ENCODE measurements at places on chromosomes 1 and 21. TPM values are rescaled to one million over a fixed set of nuclear protein-coding genes. Genes with fewer than 3 reads are reported as not detected.

The CD2 gene
- polyA plus RNA-seq, result not detected

The FCER1A gene
- polyA plus RNA-seq, result not detected

The SPSB1 gene
- 1.4 TPM for polyA plus RNA-seq

The SYNJ1 gene
- polyA plus RNA-seq, result 24.1 TPM

The ZNF683 gene
- polyA plus RNA-seq, result not detected

The GABPB2 gene
- 4.1 TPM for polyA plus RNA-seq

The NEK2 gene
- polyA plus RNA-seq, result 0.98 TPM

The LCE2B gene
- polyA plus RNA-seq, result not detected

The SNRPE gene
- polyA plus RNA-seq, result 373 TPM

The OR2L2 gene
- 0.14 TPM for polyA plus RNA-seq

The AIDA gene
- 13.9 TPM for polyA plus RNA-seq

The NMNAT1 gene
- 4.9 TPM for polyA plus RNA-seq

The FCGR3A gene
- polyA plus RNA-seq, result not detected

The PTP4A2 gene
- 177 TPM for polyA plus RNA-seq

The ACADM gene
- 230 TPM for polyA plus RNA-seq

The FBLIM1 gene
- 25.4 TPM for polyA plus RNA-seq

The SPATC1L gene
- 20.6 TPM for polyA plus RNA-seq

The CR1 gene
- not detected for polyA plus RNA-seq

The FOXD2 gene
- 0.06 TPM for polyA plus RNA-seq

The HES2 gene
- polyA plus RNA-seq, result not detected

The TRAPPC3 gene
- 278 TPM for polyA plus RNA-seq

The KRTAP7-1 gene
- polyA plus RNA-seq, result not detected

All from neural cell (in vitro differentiated cells).